ENCODE measurements at places on chromosomes 4 and X.
A peak's percentile ranks its signal among the peaks of the same experiment; 100 is the strongest.

GRCh38 chrX:70605352-70605751 is 160.7 kb downstream of the DLG3 start:
- no peak for DNase-seq

DNA sequence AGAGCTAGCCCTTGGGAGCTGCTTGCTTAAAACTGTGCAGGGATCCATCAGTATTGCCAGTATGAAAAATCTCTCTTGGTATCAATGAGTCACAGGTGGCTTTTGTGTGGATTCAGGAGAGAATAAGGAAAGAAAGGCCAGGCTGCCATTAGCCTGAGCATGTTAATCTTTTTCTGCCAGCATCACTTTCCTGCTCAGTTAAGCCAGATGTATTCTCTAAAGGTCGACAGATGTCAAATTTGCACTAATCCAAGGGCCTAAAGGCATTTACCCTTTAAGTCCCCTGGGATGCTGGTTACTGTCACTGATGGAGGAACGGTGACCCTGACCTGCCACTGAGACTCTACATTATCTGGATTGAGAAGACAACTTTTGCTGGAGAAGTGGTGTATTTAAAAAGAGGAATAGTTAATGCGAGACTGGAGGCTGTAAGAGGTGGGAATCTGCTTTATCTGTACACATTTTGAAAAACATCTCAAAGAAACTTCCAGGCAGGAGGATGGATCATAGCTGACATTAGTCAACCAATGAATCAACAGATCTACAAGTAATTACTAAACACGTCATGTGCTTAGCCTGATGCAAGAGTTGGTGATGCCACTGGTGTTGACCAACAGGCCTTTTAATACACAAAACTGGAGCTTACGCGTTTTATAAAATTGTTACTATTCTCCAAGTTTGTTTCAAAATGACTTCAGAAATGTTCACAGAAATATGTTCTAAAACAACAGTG is 241.4 kb upstream of the ANXA3 start:
- no peak for DNase-seq

- no peak for DNase-seq
These were observed 607.0 kb upstream of the PRKX start for GRCh38 chrX:4320436-4320947.

GRCh38 chr4:154004016-154004415 is 215.1 kb upstream of the SFRP2 start:
- no peak for DNase-seq

DNA sequence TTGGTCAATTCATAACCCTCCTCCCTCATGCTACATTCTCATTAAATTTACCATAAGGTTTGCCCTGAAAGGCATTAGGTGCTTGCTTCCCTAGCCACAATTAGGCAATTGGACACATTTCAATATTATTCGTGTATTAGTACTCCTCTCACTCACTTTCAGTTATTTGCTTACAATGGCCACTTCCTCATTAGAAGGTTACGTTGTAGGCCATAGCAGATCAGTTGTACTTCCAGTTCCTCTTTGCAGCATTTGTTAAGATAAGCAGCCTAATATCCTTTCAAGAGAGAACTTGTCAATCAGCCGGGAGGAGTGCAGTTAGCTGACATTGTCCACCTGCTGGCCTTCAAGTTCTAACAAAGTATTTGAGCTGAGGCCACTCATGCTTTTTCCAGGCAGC is 1017.2 kb downstream of the PCDH7 start:
- no peak for DNase-seq

GRCh38 chr4:183830438-183830985 is 74.6 kb upstream of the STOX2 start:
- DNase-seq = no peak

- DNase-seq = peak; percentile 64
These were observed 120.8 kb upstream of the PJA1 start for GRCh38 chrX:69285881-69286564.

DNA sequence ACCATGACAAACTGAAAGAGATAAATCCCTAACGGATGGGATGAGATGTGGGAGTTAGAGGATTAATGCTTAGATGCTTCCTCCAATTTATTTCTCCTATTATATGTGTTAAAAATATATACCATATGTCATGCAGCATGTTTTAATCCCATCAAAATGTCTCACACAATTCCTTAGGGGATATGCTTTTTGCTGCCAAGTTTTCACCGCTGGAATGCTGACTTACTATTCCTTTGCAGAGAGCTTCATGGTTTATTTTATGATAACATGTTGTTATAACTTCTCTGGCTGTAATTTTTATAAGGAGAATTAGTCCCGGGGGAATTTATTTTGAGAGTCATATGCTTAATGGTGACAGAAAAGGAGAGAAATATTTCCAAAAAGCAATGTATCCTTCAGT is 670.3 kb downstream of the IL1RAPL1 start:
- no peak for DNase-seq

DNA sequence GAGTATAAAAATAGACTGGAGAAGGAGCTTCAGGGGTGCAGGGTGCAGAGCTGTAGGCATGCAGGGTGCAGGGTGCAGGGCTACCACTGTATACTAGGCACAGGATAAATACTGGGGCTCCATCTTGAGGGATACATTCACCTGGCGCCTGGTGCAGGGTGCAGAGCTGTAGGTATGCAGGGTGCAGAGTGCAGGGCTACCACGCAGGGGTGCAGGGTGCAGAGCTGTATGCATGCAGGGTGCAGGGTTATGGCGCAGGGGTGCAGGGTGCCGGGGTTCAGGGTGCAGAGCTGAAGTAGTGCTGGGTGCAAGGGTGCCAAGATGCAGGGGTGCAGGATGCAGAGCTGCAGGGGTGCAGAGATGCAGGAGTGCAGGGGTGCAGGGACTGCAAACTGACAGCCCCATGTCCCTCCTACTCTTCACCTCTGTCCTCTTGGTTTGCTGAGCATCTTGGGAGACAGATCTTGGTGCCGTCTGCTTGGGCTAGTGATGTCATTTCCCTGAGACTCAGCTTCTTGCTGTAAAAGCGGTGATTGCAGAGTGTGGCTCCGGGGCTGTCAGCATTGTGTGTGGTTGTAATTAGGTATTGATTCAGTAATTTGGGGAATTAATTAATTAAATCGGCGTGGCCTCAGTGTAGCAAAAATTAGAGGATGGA is 91.2 kb downstream of the ADRA2C start:
- no peak for DNase-seq

DNA sequence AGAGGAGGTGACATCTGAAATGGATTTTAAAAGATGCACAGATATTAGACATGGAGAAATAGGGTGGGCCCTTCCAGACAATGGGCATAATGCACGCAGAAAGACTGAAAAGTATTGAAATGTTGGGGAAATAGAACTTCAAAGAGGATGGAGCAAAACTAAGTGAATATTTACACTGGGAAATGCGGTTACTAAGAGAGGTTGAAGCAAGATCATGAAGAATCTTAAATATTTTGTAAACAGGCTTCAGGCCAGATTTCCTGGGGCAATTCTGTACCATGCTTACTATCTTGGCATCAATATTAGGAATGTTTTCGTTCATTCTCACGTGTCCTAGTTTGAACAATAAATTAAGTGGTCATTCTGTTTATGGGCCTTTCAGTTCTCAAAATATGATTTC is 216.3 kb downstream of the ADAMTS3 start:
- no peak for DNase-seq

DNA sequence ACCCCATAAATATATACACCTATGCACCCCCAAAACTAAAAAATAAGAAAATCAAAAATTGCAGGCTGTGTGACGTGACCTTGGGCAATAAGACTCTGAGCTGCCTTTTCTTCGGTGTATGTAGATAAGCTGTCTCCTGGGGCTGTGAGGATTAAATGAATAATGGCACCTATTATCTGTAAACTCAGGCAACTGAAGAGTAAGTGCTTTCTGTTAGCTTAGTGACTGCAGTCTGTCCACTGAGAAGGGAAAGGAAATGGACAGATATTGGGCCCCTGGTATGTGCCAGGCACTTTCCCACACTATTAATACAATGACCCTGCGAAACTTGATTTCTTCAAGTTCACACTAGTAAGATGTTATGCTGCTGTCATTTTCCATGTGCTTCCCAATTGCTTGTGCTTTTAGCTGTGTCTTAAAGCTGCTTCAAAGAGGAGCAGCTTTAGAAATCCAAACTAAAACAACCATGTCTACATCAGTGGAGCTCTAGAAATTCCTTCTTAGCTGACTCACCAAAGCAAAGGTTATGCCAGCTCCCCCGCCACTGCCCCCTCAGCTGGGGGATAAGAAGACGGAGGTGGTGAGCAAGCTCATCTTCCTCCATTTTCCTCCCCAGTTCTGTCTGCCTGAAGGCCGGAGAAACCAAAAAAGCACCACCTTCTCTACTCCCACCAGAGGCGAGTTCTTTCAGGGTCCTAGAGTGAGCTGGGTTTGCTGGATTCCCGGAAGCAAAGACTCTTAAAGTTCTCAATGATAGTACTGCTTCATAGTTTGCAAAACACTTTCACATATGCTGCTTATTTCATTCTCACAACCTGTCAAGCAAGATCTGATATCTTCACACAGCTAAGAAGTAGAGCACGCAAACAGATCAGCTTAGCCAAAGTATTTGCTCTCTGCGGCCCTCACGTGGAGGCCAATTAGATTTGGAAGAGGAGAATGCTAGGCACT is 8.8 kb upstream of the DGAT2L6 start:
- no peak for DNase-seq

GRCh38 chrX:85084770-85085393 is 81.2 kb downstream of the APOOL start:
- no peak for DNase-seq

DNA sequence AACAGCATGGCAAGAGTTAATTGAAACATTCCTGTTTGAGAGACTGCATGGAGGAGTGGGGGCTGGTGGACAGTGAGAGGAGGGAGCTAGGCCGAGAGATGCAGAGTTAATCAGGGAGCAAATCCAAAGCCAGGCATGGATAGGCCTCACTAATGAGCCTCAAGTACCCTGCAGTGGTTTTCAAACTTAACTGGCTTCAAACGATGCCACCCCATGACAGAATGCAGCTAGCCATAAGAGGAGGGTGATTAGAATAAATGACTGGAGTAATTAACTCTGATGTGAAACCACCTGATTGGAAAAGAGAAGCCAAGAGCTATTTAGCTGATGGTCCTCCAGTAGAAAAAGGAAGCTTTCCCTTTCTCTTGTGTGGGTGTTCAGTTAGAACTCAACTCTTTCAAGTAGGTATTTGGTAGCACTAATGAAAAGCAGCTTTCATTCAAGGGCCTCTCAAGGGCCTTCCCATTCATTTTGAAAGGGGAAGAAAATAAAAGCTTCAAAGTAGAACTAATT is 215.4 kb upstream of the MAB21L2 start:
- no peak for DNase-seq

- DNase-seq = no peak
These were observed 21.3 kb downstream of the PLRG1 start for GRCh38 chr4:154528869-154529268.

- no peak for DNase-seq
These were observed 175.3 kb downstream of the DCTD start for GRCh38 chr4:182741914-182742313.

GRCh38 chr4:187569871-187570270 is 425.7 kb upstream of the ZFP42 start:
- DNase-seq = no peak

GRCh38 chr4:176313596-176314336 is 6.0 kb upstream of the SPCS3 start:
- DNase-seq = no peak

- no peak for DNase-seq
These were observed 460.3 kb downstream of the ZIC3 start for GRCh38 chrX:138026211-138026610.

DNA sequence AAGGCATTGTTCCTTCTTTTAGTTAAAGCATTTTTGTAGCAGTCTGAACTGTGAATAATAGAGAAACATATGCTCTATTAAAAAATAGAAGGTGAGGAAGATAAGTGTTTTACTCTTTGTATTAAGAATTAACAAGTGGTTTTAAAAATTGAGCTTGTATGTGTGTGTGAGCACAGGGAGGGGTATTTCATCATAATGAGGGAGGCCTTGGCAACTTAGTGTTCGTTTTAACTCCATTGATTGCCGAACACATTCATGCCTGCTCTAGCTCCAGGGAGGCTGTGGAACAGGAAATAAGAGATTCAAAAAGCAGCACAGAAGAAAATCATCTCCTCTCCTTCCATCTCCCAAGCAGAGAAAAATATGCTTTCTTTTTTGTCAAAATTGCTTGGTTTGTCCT is 14.8 kb downstream of the SHROOM3 start:
- DNase-seq = no peak

GRCh38 chr4:122086338-122087065 is 65.6 kb upstream of the BLTP1 start:
- DNase-seq = no peak

- DNase-seq = peak; percentile 42
These were observed 1.8 kb downstream of the IQSEC2 start for GRCh38 chrX:53279296-53280237.

DNA sequence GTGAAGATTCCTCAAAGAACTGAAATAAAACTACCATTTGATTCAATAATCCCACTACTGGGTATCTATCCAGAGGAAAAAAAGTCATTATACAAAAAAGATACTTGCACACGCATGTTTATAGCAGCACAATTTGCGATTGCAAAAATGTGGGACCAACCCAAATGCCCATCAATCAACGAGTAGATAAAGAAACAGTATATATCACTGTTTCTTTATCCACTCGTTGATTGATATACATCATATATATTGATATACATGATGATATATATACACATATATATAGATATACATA is 13.6 kb upstream of the AFP start:
- DNase-seq = no peak

- DNase-seq = no peak
These were observed 8.2 kb downstream of the MSANTD1 start for GRCh38 chr4:3257103-3257555.

- peak; percentile 37 for DNase-seq
These were observed 38.4 kb downstream of the NAP1L5 start for GRCh38 chr4:88659055-88659889.

- no peak for DNase-seq
These were observed 87.0 kb upstream of the TRPC3 start for GRCh38 chr4:122038896-122039295.

- DNase-seq = no peak
These were observed 31.5 kb downstream of the GRSF1 start for GRCh38 chr4:70808151-70808550.

- no peak for DNase-seq
These were observed 1.7 kb upstream of the LAS1L start for GRCh38 chrX:65536291-65536690.

- DNase-seq = no peak
These were observed 111.7 kb downstream of the RNF150 start for GRCh38 chr4:141021397-141022110.

DNA sequence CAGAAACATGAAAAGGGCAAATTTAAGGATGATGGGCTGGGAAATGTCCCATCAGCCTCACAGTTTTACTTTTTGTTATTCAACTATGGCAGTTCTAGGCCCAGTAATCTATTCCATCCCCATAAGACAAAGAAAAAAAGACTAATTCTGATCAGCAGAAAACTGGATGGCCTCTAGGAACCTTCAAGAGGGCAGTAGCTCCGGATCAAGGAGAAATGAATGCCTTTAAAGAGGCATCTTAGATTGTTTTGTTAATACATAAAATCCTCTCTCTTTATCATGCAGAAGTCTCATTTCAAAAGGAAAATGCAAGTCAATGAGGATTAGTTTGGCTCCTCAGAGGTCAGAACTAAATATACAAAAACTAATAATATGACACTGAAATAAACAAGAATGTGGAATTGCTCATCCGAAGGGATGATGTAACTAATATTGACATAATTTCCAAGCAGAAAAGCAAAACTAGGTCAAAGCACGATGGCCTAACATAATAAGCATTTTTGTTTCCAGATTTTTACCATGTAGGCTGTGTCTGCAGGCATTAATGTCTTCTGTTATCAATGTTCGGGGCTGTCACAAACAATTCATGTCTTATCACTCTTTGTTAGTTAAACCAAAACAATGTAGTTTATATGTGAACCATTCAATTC is 8.8 kb downstream of the MID1 start:
- DNase-seq = no peak

GRCh38 chr4:84085986-84086385 is 413.1 kb downstream of the NKX6-1 start:
- DNase-seq = no peak
